ENCODE measurements at places on chromosomes 7 and 10.

GRCh38 chr10:93255546-93255945 is 181.9 kb downstream of the CYP26A1 start:
- no peak for DNase-seq

DNA sequence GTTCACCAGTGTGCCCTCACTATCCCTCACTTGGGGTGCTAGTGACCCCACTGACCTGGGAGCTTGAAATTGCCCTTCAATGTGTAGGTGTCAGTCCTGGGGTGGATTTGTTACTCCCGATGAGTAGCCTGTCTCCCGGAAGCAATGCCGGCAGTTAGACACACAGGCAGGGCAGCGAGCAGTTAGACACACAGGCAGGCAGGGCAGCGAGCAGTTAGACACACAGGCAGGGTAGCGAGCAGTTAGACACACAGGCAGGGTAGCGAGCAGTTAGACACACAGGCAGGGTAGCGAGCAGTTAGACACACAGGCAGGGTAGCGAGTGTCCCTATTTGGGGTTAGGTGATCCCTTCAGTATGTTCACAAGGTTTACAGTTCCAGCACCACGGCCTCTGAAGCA is 44.0 kb downstream of the VWA2 start:
- no peak for DNase-seq

DNA sequence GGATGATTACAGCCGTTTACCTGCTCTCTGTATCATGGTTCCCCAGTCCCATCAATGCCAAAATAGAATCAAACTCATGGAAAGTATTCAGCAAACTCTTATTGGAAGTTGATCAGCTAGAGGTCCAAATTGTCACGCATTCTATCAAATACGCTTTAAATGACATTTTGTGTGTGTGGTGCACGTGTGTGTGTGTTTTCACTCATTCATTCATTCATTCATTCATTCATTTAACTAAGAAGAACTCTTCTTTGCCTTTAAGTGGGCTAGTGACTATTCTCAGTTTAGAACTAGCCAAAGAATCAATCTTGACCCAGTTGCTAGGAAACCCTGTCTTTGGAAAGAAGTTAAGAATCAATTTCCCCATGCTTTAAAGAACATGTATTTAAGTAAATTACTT is 102.8 kb downstream of the RTKN2 start:
- no peak for DNase-seq

DNA sequence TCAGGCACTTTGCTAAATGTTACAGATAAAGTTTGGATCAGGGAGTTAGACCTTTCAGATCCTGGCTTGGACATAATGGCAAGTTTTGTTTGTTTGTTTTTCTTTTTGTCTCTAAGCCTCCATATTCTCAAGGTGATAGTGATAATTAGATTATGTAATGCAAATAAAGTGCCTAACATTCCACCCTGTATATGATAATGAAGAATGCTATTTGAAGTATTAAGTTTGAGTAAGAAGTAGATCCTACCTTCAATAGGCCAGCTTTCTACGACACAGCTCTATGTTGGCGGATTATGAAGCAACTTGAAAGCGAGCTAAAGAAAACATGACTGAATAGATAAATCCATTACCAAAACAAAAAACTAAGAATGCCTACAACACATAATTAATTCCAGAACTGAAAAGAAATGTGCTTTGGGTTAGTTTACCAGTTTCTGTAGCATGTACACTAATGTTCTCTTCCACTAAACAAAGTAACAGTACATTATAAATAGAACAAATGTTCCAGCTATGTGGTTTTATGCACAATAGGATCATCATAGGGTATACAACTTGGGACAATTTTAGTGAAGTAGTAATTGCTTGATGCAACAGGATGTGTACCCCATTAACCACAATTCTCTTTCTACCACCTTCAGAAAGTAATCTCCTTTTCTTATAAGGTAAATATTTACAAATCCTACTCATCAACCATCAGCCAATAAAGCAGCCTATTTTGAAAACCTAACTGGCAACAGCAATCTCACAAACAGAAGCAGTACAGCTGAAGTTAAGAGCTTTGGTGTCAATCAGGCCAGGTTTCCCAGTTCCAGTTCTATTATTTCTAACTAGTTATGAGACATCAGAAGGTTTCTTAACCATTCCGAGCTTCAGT is 1.5 kb downstream of the SEM1 start:
- no peak for DNase-seq

DNA sequence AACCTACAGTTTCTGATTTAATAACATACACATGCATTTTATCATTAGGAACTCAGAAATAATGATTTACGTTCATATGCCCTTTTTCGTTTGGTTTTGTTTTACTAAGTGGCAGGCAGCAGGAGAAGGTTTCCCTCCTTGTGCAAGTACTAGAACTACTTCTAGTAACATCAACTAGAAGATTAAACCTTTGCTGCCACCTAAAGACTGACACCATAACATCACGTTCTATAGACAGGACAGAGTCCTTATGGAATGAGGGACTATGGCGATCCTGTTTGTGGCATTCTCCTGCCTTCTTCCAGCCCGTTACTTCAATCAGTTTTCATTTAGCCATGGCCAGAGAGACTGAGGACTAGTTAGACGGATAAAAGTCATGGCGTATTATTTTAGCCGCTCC is 53.2 kb downstream of the GAD2 start:
- no peak for DNase-seq

- no peak for DNase-seq
Measured at GRCh38 chr7:51288896-51289622, 27.6 kb downstream of the COBL start.

GRCh38 chr10:61024856-61025201 is 80.8 kb upstream of the RHOBTB1 start:
- no peak for DNase-seq

- DNase-seq = no peak
Measured at GRCh38 chr10:53153831-53154230, 381.2 kb upstream of the MBL2 start.

- DNase-seq = no peak
Measured at GRCh38 chr10:110324201-110324804, 19.6 kb upstream of the SMNDC1 start.

DNA sequence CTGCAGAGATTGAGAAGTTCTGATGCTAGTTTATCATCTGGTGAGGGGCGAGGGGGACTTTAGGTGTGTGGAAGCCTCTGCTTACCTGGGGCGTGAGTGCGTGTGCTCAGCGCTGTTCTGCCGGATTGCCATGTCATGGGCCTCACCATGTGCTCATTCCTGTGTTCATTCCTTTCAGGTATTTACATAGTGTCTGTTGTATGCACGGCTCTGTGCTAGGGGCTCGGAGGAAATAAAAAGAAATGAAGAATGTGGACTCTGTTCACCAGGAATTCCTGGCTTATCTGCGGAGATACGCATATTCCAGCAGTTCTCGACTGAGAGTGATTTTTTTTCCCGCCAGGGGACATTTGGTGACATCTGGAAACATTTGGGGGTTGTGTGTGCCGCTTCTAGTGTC is 152.0 kb downstream of the CAMK1D start:
- no peak for DNase-seq

DNA sequence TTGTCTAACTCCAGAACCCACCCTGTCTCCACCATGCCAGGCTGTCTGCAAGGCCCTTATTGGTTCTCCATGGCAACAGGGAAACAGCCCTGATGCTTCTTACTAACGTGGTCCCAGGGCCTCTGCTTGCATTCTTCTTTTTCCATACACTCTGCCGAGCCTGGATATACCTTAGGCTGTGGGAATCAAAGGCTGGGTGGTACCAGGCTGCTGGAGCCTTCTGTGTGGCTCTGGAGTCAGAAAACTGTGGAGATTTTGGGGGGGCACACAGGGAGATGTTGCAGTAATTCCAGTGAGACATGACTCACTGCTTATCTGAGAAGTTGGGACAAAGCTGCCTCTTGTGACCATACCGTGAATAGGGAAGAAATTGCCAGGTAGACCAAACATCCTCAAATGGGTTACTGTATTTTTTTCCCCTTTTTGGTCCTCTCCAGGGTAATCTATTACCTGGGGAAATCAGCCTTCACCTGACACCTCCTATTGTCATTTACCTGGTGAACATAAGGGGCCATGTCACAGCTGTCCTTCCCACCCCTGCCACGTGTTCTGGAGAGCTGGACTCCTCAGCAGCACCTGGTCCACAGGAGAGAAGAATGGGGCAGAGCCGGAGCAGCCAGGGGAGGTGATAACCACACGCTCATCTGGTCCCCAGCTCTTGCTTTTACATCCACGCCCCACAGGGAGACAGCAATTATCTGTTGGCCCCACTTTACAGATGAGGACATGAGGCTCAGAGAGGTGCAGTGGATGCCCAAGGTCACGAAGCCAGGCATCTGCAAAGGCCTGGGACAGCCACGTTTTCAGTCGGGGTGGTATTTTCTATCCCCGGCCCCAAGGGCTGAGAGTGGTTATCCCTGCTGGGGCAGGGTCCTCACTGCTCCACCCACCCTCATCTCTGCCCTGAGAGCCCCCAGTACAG is 4.6 kb downstream of the CHST3 start:
- DNase-seq = no peak

GRCh38 chr7:3649678-3650440 is 348.8 kb downstream of the SDK1 start:
- DNase-seq = no peak

DNA sequence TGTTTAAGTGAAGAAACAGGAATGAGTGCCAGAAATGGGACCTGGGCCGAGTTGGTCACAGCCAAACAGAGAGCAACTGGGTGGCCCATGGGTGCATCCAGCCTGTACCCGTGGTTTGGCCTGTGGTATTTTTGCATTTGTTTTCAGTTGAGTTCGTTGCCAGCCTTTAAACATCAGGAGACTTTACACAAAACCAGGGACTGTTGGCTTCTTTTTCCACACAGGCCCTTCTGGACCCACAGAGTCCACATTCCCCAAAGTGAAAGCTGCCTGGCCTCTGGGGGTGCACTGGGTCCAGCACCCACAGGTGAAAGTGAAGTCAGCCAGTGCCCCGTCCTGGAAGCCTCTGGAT is 54.1 kb upstream of the TNS3 start:
- no peak for DNase-seq

DNA sequence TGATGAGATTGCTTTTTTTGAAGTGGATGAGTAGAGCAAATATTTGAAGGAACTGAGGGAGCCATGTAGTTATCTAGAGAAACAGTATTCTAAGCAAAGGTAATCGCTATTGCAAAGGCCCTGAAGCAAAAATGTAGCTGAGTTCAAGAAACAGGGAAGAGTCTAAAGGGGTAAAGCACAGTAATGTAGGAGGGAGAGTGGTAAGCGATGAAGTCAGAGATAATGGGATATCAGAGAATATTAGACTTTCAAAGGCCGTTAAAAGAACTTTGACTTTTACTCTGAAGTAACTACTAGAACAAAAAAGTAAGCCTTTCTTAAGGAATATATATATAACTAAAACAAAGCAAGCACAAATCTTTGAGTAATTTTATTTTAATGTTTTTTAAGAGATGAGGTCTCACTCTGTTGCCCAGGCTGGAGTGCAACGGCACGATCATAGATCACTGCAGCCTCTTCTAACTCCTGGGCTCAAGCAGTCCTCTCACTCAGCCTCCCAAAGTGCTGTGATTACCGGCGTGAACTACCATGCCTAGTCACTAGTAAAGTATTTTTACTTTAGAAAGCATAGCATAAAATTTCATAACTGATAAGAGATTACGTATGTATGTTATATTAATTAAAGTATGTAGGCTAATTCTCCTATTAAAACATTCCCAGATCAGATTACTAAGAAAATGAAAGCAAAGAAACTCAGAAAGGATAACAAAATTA is 61.7 kb upstream of the OIT3 start:
- DNase-seq = no peak

- DNase-seq = no peak
Measured at GRCh38 chr7:126700807-126701604, 551.7 kb downstream of the GRM8 start.

- DNase-seq = no peak
Measured at GRCh38 chr10:84269162-84269561, 24.3 kb downstream of the RGR start.

DNA sequence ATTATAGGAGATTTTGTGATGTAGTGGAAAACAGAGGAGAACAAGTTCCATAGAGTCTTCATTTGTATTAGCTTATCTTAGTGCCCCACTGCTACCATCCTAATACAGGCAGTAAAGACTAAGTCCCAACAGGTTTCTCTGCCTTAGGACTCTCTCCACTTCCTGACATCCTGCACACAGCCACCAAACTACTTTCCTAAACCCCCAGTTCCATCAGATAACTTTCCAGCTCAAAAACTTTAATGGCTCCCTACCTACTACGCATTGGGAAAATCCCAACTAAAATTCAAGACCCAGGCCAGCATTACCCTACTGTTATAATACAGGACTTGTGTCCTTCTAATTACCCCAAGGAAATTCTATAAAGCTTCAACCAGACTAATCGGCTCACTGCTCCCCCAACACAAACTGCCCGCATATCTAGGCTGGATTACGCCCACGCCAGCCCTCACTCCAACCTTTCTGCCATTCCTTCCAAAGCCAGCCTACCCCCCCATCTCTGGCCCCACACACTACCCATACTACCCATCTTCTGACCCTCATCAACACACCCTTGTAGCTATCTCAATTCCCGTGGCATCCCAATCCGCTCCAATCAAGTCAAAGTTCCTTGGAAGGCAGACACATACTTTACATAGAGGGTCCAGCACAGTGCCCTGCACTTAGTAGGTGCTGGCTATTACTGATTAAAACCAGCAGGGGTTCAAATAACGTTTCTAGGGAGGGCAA is 1.4 kb downstream of the IDE start:
- no peak for DNase-seq

Measured in esophagus squamous epithelium (tissue), 5 donors.